ENCODE measurements at places on chromosomes 5 and 9.

DNA sequence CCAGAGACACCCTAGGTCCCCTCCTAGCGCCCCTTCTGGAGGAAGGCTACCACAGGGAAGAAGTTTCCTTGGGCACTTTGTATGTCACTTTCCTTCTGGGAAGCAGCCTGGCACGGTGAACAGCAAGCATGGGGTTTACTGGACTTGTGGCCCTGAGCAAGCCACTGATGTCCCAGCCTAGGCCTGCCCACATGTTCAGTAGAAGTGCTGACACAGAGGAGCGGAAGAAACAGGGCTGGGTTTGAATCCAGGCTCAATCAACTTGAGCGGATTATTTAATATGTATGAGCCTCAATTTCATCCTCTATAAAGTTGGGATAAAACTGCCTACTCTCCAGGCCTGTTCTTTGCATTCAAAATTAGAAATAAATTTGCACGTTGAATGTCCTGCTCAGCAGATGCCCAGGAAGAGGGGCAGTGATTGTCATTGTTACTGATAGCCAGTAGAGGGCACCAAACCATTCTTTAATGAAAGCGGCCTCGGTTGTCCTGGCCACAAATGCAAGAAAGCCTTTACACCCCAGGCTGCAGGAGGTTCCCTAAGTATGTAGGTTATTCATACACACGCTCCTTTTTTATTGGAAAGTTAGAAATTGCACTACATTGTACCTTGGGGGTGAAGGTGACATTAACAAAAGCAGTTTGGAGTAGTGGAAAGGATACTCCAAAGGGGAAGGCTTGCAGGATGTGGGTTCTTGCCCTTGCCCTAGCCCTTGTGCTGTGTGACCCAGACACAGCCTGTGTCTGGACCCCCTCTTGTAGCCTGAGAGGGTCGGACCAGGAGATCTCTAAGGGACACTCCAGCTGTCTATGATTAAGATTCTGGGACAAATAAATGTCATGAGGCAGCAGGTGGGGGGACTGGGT is 13.4 kb upstream of the XPA start:
- peak; percentile 3 for DNase-seq

GRCh38 chr5:158609333-158610050 is 490.2 kb downstream of the EBF1 start:
- DNase-seq, result no peak

DNA sequence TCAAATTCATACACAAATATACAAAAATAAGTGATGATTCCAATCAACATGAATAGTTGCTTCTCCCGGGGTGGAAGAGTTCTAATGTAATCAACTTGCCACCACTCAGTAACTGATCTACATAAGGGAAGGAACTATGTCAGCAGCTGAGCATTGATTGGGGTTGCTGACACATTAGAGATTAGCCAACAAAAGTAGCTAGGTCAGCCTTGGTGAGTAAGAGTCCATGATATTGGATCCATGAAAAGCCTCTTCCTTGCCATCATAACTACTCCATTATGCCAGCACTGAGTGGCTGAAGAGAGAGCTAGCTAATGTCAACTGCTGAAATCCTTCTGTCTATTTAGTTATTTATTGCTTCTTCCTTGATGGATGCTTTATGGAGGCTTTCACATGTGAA is 309.8 kb downstream of the NFIB start:
- DNase-seq, result no peak

- no peak for DNase-seq
These were observed 225.0 kb upstream of the PRR16 start for GRCh38 chr5:120239086-120239485.

DNA sequence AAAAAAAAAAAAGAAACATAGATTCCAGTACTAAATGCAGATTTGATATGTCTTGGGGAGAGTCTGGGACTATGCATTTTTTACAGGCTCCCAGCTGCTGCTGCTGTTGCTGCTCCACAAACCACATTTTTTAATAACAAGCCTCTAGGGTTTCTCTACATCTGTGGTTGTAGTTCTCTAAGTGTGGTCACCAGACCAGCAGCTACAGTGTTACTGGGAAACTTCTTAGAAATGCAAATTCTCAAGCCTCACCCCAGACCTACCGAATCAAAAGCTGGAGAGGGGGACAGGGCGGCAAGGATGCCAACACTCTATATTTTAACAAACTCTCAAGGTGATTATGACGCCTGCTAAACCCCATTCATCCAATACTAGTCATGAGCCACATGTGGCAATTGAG is 293.4 kb upstream of the PTGER4 start:
- no peak for DNase-seq

DNA sequence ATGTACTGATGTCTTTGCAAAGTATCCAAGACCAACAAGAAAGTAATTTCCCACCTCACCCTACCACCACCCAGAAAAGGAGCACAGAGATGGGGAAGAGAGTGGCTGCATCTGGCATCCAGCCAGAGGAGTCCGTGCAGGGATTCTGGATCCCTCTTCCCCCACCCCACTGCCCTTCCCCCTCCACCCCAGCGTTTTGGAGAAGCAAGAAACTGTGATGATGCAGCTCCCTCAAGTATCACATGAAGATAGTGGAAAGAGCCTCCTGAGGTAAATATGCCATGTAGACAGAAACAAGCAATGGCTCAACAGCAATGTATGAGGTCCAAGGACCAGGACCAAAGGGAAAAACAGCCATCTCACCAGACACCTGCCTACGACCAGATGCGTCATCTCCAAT is 153.8 kb downstream of the DEPDC1B start:
- no peak for DNase-seq

DNA sequence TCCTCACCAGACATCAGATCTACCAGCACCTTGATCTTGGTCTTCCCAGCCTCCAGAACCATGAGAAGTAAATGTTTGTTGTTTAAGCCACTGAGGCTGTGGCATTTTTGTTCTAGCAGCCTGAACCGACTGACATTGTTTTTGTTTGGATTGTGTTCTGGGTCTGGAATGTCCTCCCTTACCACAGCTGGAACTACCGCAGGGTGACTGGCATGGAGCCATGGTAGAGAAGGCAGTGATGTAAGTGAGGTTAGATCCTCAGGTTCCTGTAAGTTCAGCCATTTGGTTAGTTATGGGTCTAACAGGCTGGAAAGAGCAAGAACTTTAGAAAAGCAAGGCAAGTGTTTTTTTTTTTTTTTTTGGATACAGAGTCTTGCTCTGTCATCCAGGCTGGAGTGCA is 209.3 kb downstream of the DAB2IP start:
- DNase-seq, result no peak

Data from stimulated activated CD4-positive, alpha-beta T cell treated with anti-CD3 and anti-CD28 coated beads, Interleukin-15, amount 100 ng/mL, for 1 hour (primary cell).